Common myeloid progenitor, CD34-positive (primary cell): ENCODE measurements at places on chromosomes 11 and 22.

- DNase-seq: no peak
Measured at GRCh38 chr11:79336797-79337517, 103.9 kb downstream of the TENM4 start.

DNA sequence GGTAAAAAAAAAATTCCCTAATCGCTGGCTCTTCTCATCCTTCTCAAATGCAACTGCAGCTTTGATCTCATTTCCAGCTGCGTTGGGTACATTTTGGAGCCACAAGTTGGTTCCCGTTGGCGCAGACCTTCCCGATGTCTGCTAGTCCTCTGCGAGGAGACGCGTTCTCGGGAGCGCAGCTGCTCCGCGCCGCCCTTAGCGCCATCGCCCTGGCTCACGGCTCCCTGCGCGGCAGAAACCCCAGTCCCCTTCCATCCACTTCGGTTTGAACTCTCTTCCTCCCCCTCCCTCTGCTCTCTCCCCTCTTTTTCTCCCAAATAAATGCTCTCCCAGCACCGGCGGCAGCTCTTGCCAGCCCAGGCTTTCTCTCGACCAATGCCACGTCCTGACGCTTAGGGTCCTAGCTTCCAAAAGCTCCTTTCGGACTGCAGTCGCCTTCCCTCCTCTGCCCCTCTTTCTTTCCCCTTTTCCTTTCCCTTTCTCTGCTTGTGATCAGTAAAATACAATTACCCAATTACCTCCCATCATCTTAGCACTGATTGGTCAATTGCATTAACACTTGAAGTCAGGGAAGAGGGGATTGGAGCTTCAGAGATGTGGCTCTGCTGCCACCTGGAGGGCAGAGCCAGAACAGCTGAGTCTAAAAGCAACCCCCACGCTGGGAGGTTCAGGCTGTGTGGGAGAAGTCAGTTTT is 1165.7 kb downstream of the LRRC4C start:
- DNase-seq: peak; percentile 90

- no peak for DNase-seq
Measured at GRCh38 chr22:42972649-42973535, 42.1 kb downstream of the PACSIN2 start.

GRCh38 chr22:50169774-50170341 is 673 bp upstream of the PANX2 start:
- peak; percentile 91 for DNase-seq

DNA sequence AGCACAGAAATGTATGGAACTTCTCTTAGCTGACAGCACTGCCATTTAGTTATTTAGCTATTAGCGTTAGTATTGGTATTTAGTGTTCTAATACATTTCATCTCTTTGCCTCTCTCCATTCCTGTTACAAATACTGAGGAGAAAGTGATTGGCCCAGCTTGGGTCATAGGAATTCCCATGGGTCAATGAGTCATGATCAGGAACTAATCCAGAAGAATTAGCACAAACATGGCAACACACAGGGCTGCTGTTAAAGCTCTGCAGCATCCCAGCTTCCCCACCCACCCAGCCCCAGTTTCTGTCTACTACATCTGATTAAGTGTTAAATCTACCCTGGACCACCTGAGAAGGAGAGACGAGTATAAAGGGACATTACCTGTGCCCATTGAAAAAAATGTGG is 36.1 kb downstream of the PDGFD start:
- DNase-seq: no peak

DNA sequence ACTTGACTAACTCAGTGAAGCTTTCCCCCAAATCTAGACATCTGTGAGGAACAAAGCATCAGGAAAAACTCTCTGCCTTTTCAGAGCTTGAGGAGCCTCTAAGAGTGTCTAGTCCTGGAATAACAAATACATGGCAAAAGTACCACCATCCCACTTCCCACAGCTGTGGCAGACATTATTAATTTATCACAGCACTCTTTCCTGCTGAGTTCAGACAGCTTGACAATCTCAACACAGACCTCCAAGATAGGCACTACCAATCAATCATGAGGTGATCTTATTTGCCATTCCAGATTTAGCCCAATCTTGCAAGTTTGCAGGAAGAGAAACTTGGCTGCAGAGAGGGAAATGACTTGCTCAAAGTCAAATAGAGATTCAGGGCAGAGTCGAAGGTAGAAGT is 202.8 kb downstream of the MN1 start:
- DNase-seq: peak; percentile 38

DNA sequence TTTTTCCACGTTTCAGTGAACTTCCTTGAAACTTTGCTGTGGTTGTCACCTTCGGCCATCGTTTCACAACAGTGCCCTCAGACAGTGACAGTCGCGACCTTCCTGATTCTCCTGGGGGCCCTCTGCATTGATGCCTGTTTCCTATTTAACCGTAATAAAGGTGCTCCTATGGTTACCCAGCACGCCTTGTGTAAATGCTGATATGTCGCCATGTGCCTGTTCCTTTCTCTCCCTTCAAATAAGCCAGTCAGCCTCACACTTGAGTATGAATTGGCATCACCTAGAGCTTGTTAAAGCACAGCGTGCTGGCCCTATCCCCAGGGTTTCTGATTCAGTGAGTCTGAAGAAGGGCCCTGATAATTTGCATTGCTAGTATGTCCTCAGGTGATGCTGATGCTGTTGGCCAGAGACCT is 104.8 kb downstream of the MICAL2 start:
- peak; percentile 66 for DNase-seq

DNA sequence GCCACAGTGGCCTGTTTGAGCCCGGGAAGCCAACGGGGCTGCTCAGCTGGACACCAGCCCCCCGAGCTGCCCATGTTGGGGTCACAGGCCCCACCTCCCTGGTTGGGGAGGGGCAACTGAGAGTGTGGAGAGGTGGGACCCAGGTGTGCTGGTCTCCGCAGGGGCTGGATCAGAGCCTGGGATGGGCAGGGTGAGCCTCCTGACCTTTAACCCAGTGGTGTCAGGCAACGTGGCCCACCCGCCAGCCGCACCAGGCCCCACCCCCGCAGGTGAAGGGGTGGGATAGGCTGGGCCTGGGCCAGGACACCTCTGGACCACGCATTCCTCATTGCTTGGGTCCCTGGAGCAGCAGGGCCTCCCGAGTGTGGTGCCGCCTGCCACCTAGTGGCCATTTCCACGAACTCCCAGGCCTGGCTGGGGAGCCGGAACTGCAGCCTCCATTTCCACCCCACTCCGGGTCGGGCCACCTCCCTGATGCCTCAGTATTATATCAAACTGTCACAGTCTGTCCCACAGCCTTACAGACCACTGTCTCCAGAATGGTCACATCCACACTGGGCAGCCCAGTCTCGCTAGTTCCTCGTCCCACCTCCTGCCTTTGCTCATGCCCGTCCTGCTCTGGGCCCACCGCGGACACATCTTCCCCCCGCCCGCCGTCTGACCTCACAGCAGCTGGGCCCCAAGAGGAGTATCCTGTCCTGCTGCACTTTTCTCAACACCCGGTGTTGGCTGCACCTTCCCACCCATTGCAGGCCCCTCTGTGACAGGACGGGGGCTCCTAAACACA is 13.3 kb upstream of the PPP6R3 start:
- peak; percentile 60 for DNase-seq

- no peak for DNase-seq
Measured at GRCh38 chr11:17516551-17517150, 27.6 kb downstream of the USH1C start.

- no peak for DNase-seq
Measured at GRCh38 chr11:66188580-66188979, 79.9 kb upstream of the RAB1B start.

DNA sequence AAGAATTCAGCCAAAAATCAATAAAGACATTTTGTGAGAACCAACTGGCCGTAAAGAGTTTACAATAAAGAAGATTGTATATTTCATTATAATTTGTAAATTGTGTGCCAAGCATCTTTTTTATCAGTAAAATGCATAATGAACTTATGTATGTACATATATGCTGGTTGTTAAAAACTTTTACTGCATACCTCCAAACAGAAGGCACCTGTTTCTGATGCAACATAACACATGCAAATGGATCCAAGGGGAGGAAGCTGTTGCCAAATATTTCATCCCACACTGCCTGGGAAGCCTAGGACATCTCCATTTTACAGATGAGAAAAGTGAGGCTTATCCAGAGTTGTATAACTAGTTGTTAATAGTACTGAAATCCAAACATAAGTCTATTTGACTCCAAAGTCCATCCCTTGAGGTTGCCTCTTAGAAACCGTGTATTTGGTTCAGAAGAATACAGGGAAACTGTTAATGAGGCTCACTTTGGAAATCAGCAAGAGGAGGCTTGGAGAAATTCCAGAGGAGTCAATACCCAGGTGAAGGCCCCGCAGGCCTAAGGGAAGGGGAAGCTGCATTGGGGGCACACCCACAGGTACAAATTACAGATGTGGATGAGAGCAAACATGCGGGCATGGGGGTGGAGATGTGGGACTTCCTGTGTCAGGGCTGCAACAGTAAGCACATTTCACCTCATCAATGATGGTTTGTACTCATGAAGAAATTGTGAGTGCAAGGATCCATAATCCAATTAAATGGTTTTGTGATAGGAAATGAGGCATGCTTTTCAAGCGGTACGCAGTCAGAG is 51.1 kb downstream of the RCN1 start:
- DNase-seq: no peak
